ENCODE measurements at places on chromosomes 3 and 15.

- no peak for DNase-seq
Observed at GRCh38 chr3:154324919-154325318, 632 bp upstream of the DHX36 start.

DNA sequence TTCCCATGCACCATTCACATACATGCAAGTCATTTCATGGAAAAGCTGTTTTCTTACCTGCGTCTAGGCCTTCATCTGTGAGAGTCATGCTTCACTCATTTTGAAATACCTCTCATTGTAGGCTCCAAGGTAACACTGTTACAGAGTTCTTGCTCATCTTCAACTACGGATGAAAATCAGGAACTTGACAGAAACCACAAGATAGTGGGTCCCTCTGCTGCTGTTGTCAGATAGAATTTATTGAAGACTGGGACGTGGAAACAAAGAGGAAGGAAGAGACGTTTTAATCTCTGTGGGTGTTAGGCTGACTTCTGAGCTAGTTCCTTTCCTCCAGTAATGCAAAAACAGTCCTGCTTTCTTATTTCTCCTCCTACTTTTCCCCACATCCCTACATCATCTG lies at the start of gene P2RY14:
TSS of gene P2RY14 (minus strand) at position 313 of the 400 bp plus-strand sequence. CDS start 64,226 bp downstream, outside the sequence.
- DNase-seq = no peak

DNA sequence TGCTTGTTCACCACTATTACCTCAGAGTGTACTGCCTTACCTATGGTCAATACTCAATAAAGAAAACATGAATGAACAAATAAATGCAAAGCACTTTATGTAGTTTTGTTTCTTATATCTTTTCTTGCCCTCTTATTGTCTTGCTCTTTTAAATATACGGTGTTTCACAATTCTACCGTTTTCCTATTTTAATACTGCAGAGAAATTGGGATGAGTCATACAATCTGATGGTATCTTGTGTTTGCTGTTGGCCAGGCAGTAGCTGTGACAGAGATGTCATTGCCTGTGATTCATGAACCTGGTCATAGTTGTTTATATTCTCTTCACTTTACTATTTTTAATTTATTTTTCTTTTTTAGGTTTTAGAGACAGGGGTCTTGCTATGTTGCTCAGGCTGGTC lies 48.3 kb downstream of the SERP1 start:
- DNase-seq = no peak

DNA sequence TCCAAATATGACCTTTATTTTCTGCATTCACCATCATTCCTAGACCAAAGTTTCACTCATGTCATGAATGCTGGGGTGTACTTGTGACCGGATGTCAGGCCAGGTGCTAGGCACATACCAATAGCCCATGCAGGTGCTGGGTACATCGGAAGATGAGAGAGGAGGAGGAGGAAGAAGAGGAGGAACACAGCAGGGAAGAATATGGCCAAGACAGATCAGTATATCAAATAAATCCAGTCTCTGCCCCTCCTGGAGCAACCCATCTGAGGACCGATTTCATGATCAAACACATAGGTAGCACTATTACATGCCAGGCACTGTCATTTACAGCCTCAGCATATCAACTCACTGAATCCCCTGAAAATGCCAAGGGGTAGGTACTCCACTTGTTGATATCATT lies 3.0 kb upstream of the WNT7A start:
- no peak for DNase-seq

DNA sequence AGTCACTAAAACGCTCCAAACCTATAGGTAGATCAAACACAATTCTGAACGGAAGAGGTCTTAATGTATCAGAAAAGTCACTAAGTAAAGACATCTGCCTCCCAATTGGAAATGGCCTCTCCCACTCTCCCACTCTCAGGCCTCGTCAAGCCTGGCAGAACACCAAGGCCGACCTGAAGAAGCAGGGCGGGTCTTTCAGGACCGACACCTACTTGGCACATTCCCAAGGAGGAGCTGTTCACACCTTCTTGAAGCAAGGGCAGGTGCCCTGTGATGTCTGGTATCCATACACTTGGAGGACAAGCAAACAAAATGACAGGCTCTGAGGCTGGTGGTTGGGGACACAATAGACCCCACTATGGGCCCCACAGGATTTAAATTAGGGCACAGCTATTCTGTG lies 30.0 kb downstream of the XXYLT1 start:
- no peak for DNase-seq

- DNase-seq = no peak
Observed at GRCh38 chr15:70248116-70249025, 150.7 kb upstream of the TLE3 start.

- DNase-seq = no peak
Observed at GRCh38 chr3:106013971-106014370, 145.2 kb upstream of the CBLB start.

DNA sequence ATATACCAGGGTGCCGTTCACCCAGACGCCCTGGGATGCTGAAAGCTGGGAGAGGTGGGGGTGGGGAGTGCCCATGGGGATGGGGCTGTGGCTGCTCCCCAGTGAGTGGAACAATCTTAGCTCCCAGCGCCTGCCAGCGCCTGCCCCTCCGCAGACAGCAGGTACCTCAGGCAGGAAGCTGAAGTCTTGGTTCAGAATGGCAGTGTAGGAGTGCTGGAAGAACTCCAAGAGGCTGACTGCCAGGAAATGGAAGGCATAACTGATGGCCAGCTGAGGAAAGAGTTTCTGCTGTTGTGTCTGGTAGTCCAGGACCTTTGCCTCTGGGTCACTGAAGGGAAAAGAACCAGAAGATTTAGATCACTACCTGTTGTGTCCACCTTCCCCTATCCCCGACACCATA lies 8.4 kb downstream of the ACOX2 start:
- no peak for DNase-seq

DNA sequence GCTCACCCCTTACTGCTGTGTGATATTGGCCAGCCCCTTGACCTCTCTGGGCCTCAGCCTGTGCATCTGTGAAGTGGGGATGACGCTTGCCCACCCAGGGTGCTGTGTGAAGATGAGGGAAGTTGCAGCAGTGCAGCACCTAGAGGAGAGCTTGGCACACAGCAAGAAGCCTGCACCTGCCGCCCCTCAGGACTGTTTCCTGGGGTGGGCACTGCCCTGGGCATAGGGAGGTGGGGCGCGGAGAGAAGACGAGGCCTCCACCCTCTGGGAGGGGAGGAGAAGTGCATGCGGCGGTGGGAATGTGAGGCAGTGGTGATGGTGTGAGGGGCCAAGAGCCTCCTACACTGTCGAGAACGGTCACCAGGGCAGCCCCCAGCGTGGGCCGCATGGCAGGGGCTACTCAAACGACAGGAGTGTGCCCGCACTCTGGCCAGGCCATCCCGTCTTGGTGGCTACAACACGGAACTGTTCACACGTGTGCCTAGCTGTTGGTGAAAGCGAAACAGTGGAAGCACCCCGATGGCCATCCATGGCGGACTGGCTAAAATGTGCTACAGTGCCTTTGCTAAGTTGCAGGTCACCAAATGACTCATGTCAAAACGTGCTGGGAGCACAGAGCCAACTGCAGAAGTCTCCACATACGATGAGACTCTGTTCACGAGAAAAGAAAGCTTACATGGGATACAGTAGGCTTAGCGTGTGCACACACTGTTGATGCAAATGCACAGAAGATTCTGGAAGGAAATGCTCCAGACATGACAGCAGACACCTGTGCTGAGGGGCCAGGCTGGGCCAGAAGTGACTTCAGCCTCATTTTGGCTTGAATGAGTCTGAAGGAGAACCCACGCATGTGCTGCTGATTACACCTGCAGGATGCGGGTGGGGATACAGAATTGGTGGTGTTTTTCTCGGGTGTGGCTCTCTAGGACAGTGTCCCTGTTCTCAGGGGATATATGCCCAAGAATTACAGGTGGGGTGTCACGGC lies 40.4 kb upstream of the IQSEC1 start:
- no peak for DNase-seq

DNA sequence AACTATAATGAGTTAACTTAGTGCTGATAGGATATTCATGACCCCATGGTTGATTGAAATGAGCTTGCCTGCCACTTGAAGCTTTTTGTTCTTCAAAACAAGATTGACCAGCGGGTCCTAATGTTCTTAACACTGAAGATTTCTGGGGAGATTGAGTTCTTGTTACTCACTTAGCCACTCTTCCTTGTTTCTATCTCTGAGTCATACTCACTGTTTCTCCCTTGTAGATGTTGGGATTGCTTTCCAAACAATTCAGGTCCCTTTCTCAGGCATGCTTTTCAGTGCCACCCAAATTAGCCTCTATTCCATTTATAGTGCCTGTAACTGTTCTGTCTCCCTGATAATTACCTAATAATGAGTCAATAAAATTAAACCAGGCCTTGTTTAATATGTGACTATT lies 517.0 kb downstream of the SQOR start:
- no peak for DNase-seq

DNA sequence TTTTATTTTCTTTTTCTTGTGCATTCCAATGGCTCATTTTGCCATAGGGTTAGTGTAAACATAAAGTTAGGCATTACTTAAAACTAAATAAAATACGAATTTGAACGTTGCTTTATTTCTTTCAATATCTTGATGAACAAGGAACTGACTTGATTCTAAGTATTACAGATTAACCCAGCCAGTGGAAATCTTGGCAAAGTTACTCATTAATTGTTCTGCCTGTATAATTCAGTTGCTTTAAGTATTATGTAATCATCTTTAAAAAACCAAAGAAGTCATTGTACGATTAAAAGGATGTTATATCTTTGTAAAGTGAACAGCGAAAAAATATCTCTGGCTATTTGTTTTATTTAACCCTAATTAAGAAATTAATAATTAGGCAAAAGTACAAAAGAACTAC lies 737.9 kb upstream of the BCHE start:
- no peak for DNase-seq

DNA sequence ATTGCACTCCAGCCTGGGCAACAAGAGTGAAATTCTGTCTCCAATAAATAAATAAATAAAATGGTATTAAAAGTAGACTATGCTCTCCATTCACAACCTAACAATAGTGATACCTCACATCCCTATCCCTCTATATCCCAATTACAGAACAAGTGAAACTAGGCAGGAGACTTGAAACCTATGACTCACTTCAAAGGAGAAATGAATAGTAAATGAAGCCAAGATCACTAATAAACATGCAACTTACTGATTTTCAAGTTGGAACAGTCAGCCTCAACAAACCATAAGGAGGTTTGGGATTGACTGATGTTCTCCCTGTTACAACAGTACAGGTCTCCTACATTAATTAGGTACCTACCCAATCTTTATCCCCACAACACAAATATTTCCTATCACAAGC lies 103.4 kb downstream of the GSK3B start:
- DNase-seq = no peak

DNA sequence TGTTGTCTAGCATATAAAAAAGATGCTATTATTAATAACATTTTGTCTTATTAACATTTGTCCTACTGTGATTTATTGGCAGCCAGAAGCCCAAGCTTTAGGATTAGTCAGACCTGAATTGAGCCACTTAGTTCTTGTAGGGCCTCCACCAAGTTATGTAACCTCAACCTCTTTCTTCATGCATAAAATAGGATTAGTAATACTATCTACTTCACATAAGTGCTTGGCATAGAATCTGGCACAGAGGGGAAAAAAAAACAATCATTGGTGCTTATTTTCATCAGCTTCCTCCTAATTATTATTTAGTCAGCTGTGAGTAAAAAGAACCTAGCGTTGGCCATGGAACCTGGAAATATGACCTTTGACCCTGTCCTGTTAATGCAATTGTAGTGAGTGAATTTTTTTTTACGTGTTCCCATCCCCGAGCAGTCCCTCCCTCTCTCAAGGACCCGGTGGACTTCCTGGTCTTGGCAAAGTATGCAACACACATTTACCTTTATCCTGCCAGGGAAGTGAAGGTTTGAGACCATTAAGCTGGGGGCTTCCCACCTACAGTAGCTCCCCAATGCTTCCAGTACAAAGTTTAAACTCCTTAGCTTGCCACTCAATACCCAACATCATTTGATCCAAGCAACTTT lies 136.8 kb downstream of the FHIT start:
- no peak for DNase-seq

DNA sequence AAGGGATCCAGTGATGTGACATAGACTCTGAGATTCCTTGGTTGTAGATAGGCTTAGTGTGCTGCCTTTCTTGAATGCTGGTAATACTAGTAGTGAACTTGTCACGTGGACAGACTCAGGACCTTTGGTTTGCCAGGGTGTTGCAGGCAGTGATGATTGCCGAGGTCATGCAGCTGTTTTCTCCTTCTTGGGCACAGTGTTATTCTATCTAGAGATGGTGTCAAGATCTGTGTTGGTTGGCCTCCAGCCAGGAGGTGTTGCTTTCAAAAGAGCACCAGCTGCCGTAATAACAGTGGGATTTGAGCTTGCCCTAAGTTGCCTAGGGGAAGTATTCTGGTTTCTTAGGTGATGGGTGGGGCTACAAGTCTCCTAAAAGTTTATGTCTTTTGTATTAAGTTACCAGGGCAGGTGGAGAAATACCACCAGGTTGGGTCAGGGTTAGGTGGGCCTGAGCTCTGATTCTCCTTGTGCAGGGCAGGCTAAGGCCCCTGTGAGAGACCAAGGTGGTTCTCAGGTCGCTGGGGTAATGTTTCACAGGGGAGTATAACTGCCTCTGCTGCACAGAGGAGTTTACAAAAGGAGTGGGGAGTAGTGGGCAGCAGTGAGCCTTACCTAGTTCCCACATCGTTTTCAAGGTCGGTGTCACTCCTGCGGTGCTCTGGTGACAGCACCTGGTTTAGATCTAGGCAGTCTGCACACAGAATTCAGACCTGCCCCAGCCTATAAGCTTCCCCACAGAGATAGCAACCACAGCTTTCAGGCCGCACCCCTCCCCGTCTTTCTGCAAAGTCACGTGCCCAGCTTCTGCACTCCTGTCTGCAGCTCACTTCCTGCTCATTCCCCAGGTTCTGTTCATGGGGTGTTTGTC lies 350.3 kb downstream of the DOCK3 start:
- peak; percentile 66 for DNase-seq

GRCh38 chr3:95719481-95719880 lies 1094.9 kb upstream of the EPHA6 start:
- no peak for DNase-seq

DNA sequence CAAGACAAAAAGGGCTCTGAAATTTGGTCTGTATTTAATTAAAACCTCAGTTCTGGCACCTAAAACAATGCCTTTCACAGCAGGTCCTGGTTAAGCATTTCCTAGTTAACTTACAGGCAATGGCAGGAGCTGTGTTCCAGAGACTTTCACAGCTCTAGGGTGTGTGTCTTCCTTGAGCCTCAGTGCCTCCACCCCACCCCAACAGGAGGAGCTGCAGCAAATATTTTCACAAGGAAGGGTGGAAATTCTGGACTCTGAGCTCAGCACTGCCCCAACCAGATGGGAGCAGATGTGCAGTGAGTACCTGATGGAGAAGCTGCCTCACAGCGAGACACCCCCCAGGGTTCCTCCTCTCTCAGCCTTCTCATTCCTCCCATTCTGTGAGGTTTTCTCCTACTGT lies 106.3 kb upstream of the SPATA12 start:
- no peak for DNase-seq

DNA sequence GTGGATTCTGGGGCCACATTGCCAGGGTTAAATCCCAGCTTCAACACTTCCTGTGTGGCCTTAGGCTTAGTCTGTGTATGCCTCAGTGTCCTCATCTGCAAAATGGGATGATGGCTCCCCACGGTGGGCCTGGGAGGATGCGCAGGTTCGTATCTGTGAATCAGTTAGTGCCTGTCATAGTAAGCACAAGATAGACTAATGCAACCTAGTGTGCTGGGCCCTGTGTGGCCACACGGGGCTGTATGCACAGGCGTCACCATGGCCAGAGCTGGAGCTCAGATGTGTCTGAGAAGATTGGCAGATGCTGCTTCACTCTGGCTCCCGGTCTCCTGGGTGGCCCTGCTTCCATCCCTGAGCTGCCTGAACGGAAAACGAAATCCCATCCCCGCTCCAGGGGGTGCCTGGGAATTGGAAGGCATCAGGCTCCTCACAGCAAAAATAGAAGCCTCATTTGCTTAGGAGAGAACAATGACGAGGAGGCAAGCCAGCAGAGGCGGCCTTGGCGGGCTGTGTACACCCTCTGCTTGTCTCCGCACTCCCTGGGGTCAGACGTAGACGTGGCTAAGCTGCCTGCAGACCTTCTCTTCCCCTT lies 103.6 kb downstream of the APBA2 start:
- no peak for DNase-seq
